ENCODE measurements at places on chromosomes 1 and 21.

DNA sequence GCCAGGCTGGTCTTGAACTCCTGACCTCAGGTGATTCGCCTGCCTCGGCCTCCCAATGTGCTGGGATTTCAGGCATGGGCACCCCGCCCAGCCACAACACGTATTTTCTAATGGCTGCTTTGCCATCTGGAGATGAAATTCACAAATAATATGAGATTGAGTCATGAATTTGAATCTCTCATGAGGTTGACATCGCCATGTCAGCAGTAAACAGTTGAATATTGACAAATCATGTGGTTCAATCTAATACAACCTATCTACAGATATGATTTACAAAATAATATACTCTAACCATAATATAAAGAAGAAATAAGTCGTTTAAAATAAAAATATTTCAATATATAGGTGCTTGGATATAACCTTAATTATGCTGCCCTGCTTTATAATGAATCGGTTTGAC, 42.1 kb downstream of the MYOM3 start:
- no peak for DNase-seq

DNA sequence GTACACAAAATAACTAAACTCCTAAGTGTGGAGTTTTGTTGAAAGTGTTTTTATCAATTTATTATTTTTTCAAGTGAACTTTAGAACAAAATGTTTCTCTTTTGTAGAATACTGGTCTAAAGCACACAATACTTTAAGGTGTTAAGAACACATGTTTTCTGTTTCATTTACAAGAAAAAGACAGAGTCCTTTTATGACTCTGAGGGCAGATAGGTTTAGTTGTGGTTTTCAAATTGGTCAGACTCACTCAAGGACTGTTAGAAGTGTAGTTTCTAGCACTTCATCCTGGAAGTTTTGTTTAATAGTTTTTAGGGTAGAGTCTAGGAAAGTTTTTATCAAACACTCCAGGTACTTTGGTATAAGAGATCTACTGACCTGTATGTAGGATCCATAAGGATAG, 376.5 kb downstream of the LRRIQ3 start:
- no peak for DNase-seq

GRCh38 chr1:11550664-11551283, 71.8 kb downstream of the DISP3 start:
- DNase-seq = no peak

GRCh38 chr1:6771441-6771769, 13.8 kb upstream of the CAMTA1 start:
- DNase-seq = no peak

- DNase-seq = no peak
These were observed 630.3 kb downstream of the AMY1C start for GRCh38 chr1:104380003-104380402.

DNA sequence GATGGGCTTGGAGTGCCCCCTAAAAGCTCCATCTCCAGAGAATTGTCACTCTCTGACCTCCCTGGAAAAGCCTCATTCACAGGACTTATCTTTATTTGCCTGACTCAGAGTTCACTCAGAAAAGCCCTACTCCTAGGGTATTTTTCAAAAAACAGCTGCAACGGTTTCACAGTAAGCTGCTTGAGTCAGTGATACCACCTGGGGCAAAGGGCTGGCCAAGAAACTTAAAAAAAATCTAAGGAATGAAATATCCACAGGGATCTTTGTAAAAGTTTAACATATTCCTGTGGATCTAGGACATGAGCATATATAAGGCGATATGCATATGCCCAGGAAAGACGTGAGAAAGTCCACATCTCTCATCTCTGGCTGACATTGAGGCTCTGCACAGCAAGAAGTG, 33.8 kb upstream of the TSPAN2 start:
- no peak for DNase-seq

DNA sequence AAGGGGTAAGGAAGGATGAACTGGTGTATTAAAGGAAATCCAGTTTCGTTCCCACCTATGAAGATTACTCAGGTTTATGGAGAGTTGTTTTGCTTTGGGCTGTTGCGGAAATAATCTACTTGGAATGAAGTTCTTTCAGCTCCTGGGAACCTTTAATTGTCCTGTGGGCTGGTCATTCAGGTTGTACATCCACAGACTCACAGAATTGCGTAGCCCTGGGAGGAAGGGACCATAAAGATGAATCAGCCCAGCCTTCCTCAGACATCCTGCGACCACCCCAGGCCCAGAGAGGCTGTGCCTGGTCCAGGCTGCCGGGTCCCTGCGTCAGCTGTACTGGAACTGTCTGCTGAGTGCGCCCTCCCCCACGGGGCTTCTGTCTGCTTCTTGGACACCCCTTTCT, 72.7 kb downstream of the GALNT2 start:
- no peak for DNase-seq

DNA sequence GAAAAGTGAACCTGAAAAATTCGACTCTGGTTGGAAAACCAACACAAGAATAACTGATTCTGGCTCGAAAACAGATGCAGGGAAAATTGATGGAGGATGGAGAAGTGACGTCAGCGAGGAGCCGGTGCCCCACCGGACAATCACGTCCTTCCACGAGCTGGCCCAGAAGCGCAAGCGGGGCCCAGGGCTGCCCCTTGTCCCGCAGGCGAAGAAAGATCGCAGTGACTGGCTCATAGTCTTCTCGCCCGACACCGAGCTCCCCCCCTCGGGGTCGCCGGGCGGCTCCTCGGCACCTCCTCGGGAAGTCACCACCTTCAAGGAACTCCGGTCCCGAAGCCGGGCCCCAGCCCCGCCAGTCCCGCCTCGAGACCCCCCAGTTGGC, 1.9 kb downstream of the RUSC1 start:
- no peak for DNase-seq
